Stimulated activated CD4-positive, alpha-beta T cell treated with anti-CD3 and anti-CD28 coated beads, Interleukin-1b, Interleukin-23, amount 100 ng/mL, for 1 hour (primary cell): ENCODE measurements at places on chromosomes 1 and 21.

- no peak for DNase-seq
Measured at GRCh38 chr1:5915587-5916571, 76.3 kb downstream of the NPHP4 start.

- DNase-seq, result no peak
Measured at GRCh38 chr1:51908499-51908898, 30.0 kb upstream of the NRDC start.

- no peak for DNase-seq
Measured at GRCh38 chr1:217955723-217956122, 324.6 kb downstream of the SPATA17 start.

- no peak for DNase-seq
Measured at GRCh38 chr1:117003223-117003875, 1.8 kb downstream of the CD101 start.

DNA sequence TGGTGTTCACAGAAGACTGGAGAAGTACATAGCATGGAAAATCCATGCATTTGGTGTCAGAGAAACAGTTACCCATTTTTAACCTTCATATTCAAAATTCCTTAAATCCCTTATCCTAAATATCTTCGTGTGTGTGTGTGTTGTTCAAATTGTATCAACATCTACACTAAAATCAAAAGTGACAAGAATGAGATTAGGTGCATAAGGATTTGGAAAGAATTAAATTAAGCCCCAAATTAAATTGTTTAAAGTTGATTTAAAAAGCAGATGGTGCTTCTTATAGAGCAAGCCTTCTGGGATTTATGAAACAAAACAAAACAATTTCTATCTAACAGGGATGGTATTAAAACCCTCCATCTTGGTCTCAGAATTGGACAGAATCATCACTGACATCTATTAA, 4.7 kb downstream of the RSPH1 start:
- no peak for DNase-seq

DNA sequence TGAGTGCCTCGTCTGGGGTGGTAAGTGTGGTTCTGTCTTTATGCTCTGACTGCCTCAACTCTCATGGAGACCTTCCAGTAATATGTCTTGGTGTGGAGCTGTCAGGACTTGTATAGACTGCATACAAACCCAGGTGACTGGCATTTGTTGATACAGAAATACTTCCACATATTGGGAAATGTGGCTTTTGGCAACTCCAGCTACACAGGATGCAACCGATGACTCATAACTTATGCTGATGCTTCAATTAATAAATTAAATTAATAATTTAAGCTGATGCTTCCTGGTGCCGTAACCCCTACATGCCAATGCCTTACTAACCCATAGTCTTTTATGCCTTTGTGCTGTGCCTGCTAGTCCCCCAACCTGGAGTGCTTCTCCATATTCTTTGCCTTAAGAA, 72.3 kb upstream of the ARTN start:
- no peak for DNase-seq

DNA sequence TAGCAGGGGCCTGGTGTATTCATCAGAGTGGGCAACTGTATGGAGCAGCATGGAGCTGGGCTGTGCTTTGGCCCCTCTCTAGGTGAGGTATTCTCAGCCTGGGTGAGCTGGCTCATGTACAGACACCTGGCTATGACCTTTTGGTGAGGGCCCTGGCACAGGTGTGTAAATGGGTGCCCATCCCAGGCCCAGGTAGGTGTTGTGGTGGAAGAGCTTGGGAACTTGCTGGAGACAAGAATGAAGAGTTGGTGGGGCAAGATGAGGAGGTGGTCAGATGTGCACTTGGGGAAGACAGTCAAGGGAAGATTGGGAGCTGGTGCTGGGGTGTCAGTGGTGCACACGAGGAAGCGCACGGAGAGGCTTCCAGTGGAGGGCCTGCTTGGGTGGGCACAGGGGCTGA, 95.5 kb downstream of the TRIM11 start:
- DNase-seq, result no peak

- DNase-seq, result no peak
Measured at GRCh38 chr1:198068285-198068684, 88.5 kb upstream of the NEK7 start.

- DNase-seq, result no peak
Measured at GRCh38 chr1:172885411-172885810, 165.3 kb downstream of the TNFSF18 start.

DNA sequence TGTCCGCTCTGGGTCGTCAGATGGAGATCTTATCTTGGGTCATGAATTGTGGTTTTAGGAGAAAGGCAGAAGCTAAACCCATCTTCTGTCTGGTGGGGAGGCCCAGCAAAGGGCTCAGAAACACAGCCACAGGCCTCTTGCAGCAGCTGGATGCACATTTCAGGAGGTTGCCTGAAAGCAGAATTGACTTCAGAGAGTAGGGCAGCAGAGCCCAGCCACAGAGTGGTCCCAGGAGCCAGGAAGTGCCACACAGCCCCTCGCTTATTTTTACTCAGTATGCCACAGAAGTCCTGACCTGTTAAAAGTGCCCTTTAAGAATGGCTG, 8.3 kb upstream of the RIPK4 start:
- DNase-seq, result no peak

GRCh38 chr1:162476620-162477019, 21.0 kb upstream of the UHMK1 start:
- no peak for DNase-seq

DNA sequence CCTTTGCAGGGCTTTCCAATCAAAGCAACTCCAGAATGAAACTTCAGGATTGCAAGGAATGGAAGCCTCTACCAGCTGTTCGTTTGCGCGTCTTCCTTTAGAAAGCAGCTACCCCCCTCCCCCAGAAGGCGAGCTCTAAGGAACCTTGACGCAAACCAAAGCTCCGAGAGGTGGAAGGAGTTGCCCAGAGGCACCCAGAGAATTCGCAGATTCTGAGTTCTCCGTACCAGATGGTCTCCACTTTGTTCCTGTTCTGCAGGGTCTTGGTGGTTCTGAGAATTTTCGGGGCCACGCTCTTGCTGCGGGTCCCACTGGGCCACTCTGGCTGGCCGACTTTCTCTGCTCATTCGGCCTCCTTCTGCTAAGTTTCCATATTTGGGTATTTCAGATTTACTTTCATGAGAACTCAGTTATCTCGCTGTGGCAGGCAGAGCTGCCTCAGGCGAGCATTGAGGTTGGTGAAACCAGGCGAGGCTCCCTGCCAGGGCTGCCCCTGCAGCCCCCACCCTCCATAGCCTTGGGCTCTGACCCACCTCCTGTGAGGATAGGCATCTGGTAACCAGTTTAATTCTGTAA, 801 bp downstream of the TRAF5 start:
- no peak for DNase-seq

GRCh38 chr21:40751221-40751620, 95.7 kb downstream of the DSCAM start:
- no peak for DNase-seq

DNA sequence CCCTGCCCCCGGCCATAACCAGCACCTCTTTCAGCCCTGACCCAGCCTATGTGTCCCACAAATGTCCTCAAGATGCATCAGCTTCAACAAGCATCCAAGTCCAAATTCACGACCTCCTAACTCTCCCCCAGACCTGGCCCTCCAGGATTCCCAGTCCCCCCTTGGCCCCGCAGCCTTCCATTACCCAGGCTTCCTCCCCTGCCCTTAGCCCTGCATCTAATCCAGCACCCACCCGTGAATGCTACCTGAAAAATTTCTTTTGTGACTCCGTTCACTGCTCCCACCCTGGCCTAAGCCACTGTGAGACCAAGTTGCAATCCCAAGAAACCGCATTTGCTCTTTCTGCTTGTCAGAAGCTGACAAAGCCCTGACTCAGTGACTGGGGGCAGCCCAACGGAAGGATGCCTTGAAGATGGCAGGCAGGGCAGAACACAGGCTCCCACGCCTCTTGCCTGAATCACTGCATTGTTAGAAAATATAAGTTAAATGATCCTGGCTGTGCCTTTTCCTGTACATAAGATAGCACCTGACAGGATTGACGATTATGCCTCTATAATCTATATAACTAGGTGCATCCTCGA, 939 bp upstream of the MFAP2 start:
- DNase-seq, result no peak

GRCh38 chr1:32681509-32681908, 21.1 kb downstream of the SYNC start:
- no peak for DNase-seq

DNA sequence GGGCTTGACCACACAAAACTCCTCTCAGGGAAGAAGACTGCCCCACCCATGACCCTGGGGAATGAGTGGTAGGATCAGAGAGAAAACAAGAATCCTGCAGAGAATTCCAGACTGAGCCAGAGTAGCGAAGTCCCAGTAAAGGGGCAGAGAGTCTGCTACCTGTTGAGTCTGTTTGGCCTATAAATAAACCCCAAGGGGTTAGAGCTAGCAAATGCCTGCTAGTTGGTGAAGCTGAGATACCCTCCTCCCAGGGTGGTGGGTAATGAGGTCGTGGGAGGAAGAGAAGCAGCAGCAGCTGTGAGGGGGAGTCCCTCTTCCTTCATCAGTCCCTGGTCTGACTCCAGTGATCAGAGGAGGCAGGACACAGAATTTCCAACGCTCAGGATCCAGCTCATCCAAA, 2.5 kb downstream of the TRAF3IP3 start:
- DNase-seq, result no peak

DNA sequence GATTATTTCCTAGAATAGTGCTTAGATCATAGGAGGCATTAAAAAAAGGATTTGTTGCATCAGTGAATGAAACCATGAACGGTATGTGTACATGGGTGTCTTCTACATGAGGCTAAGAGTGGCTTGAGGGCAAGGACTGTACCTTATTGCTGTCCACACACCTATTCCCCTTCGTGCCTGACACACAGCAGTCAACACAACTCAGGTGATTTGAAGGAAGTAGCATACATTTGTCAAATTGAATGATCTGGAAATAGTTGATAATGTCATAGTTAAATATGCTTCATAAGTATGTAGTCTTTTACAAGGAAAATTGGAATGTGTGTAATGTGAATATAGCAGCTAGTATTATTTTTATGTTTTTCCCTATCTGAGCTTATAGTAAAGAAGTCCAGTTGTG, 189.0 kb upstream of the DAB1 start:
- DNase-seq, result no peak

GRCh38 chr1:212625781-212626450, 17.4 kb downstream of the ATF3 start:
- no peak for DNase-seq

DNA sequence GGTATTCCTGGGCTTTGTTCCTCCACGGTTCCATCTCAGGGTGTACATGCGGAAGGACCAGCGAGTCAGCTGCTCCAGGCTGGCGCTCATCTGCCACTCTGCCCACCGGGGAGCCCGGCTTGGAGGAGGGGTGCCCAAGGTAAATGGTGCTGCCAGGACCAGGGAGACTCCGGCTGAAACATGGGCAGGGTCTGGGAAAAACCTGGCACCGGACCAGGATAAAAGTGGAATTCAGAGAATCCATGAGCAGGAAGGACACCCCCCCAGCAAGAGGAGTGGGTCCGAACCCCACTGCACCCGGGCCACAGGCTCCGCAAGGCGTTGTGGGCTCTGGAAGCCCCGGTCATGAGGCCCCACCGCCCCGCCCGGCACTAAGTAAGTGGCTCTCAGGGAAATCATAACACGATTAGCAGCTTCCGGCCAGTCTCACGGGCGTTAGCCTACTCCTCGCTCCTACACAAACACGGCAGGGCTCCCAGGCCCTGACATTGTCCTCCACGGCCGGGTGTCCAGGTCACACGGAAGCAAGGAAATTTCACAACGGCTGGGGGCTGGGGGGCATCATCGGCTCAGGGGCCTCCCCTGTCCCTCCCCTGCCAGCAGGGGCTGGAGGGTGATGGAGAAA, 21.1 kb downstream of the MEGF6 start:
- DNase-seq, result no peak

DNA sequence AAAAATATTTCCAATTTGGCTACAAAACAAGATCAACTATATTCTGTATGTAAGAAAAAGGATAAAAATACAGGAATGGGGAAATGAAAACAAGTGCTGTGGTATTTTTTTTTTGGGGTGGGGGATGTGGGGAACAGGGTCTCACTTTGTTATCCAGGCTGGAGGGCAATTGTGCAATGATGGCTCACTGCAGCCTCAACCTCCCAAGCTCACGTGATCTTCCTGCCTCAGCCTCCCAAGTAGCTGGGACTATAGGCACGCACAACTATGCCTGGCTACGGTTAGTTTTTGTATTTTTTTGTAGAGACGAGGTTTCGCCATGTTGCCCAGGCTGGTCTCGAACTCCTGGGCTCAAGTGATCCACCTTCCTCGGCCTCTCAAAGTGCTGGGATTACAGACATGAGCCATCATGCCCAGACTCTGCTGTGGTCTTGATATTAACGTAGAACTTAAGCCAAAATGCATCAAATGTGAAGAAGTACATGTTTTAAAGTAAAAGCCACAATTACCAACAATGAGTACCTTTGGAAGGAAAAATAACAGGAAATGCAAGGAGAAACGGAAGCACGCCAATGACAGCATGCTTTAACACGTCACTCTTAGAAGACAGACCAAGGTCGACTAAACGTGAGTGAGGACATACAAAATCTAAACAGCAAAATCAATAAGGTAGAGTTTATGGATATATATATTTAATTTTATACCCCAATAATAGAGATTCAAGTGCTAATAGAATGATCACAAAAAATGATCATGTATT, 8.8 kb upstream of the ABCB10 start:
- no peak for DNase-seq

DNA sequence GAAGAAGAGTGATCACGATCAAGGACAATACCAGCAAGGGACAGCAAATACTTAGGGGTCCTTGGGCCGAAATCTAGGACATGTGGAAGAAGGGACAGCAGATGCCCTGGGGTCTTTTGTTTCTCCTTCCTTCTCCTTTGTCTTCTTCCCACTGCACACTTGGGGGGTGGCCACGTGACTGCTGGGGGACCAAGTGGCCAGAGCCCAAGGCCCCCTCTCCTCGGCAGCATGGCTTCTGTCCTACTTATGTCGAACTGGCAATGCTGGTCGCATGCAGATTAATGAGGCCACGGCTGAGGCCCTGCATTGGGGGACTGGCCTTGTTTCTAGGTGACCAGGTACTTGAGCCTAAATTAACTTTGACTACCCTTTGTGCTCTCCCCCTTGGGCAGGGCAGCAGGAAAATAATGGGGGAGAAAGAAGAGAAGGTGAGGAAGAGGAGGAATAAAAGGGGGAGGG, 83.0 kb downstream of the GRIK3 start:
- DNase-seq, result no peak

GRCh38 chr1:201229771-201230635, 39.4 kb downstream of the IGFN1 start:
- DNase-seq, result no peak

DNA sequence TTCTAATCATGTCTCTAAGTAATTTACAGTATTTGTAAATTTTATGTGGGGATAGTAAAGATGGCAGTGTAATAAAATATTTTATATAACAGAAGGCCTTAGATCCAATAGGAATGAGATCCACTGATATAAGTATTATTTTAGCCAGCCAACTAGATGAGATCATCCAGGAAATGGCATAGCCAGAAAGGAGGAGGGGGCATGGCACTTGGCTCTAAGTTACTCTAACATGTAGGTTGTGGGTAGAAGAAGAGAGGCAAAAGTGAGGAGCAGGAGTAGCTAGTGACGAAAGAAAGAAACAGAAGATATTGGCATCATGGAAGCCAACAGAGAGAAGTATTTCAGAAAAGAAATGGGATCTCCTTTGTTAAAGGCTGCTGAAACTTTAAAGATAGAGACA, 426.1 kb downstream of the PTPRC start:
- DNase-seq, result no peak
